NCI-H2227 treated with DMSO at 0.1 percent for 48 hours (cell line): ENCODE measurements at places on chromosomes 12 and 14.

- no peak for DNase-seq
These were observed 121.6 kb downstream of the PHLDA1 start for GRCh38 chr12:75909714-75910656.

DNA sequence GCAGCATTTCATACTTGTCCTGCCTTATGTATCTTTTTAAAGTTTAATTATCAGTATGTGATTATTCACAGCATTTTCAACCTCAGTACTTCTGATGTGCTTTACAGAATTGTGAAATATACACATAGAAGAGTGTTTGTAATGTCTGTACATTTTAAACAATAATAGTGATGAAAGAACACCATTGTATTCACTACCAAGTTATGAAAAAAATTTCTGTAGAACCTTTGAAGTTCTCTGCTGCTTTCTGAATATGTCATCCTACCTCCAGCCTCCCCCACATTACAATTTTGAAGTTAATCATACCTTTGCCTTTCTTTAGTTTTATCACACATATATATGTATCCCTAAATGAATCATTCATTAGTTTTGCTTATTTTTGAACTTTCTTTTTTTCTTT, 24.8 kb downstream of the FRMD6 start:
- DNase-seq = no peak

GRCh38 chr12:45615268-45615667, 114.2 kb upstream of the ARID2 start:
- no peak for DNase-seq

GRCh38 chr12:7959278-7959677, 23.3 kb upstream of the SLC2A3 start:
- DNase-seq = no peak

GRCh38 chr12:52801773-52802172, 5.9 kb upstream of the KRT3 start:
- no peak for DNase-seq

- DNase-seq = no peak
These were observed 10.0 kb upstream of the KRT82 start for GRCh38 chr12:52415870-52416750.

DNA sequence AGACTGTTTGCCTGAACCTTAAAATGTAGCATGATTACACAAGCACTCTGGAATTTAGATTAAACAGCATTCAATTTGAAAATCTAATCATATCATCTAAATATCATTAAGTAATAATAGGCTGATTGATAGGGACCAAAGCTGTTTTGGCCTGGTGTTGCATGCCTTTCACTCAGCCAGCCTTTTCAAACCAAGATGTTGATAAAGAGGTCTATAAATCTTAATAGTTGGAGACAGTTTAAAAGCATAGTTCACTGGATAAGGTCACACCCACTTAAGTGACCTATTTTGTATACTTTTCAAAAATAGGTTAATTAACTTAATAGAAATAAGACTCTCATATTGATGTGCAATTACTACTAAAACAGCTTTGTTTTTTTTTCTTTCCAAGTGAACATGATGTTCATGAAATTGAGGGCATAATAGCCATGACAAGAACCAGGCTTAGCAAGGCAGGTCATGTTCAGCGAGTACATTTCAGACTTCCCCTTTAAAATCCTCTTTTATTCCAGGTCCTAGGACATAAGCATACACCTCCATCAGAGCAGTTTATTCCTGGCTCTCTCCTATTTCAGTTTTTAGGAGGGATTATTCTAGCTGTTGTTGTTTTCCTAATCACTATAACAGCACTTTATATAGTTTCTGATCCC, 349.0 kb downstream of the RAD51B start:
- DNase-seq = peak; percentile 48

- no peak for DNase-seq
These were observed 57.0 kb upstream of the NID2 start for GRCh38 chr14:52125885-52126284.

DNA sequence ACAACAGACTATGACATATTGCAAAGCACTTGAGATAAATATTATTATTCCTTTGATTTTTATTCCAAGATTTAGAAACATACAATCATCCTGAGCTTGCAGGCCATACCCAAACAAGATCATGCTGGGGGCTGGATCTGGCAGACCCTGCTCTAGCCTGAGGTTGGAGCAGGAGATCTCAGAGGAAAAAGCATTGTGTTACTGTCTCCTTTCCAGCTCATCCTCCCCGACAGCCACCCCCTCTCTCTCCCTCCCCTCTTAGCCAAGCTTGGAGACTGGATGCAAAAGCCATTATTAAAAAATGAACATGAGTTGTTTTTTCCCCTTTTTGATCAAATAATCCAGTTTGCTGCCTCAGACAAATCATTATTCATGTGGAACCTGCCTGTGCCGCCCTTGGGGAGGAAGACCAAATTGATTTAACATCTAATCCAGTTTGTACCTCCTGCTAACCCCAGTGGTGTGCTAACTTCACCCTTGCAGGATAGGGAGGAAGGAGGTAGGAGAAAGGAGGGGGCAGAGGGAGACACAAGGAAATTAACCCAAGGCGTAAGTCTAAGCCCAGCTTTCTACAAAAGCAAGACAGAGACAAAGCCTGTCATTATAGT, 565.8 kb upstream of the TBX3 start:
- no peak for DNase-seq

DNA sequence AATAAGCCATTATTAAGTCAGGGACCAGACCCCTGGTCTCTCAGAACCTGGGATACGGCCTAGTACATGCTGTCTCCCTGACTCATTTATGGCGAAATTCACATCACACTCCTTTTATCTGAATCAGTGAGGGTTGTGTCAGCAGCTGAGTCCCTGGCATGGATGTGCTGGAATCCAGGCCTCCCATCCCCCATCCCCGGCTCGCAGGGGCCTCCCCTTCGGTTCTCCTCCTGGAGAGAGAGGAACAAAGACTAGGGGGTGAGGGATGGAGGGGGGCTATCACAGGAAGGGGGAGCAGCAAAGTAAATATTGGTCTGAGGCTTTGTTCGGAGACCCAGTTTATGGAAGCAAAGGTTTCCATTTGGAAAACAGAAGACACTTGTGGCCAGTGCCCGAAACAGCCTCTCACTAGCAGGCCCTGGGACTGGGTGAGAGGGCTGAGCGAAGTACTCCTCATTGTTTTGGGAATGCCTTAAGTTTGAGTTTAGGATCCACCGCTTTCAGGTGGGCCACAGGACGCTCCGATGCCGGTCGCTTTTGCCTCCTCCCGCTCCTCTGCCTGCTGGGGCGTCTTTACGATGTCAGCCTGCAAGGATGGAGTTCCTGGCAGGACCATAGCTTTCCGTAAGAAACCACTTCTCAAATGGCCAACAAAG, 145.0 kb downstream of the PRKCH start:
- DNase-seq = no peak

- no peak for DNase-seq
These were observed 9.0 kb downstream of the ASIC1 start for GRCh38 chr12:50066402-50066801.

GRCh38 chr14:55425091-55425490, 13.5 kb upstream of the ATG14 start:
- no peak for DNase-seq

DNA sequence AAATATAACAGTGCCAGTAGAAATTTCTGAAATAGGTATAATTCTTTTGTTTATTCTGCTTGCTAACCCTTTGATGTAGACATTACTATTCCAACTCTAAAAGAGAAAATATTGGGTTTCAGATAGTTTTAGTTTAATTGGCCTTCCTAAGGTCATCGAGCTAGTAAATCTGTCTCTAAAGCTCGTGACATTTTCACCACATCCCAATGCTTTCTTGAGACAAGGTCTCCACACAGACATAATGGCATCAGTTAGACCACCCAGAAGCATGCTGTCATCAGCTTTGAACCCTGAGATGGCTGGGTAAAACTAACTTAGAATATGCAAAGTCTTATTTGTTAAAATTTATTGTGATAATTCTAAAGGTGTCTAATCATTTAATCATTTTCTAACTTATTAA, 52.0 kb downstream of the PIK3C2G start:
- DNase-seq = no peak
